ENCODE measurements at places on chromosomes 2 and 18.
A peak's percentile ranks its signal among the peaks of the same experiment; 100 is the strongest.

GRCh38 chr2:4914551-4914950 is 777.6 kb upstream of the SOX11 start:
- DNase-seq, result no peak

- peak; percentile 82 for DNase-seq
Observed at GRCh38 chr2:235286622-235287374, 207.0 kb upstream of the AGAP1 start.

GRCh38 chr2:217788669-217789002 is 214.2 kb downstream of the TNS1 start:
- DNase-seq, result no peak

DNA sequence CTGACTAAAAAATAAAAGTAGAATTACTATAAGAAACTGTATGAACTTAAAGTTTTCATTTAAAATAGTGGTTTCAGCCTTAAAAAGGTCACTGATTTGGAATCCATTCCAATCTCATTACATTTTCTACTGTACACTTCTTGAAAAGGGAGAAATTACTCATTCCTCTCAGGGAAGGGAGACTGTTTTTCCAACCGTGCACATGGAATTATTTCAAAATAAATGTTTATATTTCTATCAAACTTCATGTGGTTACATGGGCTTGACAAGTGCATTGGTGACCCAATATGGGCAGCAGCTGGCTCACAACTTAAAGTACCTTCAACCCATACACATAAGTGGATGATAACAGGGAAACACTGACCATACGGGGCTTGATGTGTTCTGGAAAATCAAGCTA is 324.5 kb upstream of the THUMPD2 start:
- DNase-seq, result no peak

DNA sequence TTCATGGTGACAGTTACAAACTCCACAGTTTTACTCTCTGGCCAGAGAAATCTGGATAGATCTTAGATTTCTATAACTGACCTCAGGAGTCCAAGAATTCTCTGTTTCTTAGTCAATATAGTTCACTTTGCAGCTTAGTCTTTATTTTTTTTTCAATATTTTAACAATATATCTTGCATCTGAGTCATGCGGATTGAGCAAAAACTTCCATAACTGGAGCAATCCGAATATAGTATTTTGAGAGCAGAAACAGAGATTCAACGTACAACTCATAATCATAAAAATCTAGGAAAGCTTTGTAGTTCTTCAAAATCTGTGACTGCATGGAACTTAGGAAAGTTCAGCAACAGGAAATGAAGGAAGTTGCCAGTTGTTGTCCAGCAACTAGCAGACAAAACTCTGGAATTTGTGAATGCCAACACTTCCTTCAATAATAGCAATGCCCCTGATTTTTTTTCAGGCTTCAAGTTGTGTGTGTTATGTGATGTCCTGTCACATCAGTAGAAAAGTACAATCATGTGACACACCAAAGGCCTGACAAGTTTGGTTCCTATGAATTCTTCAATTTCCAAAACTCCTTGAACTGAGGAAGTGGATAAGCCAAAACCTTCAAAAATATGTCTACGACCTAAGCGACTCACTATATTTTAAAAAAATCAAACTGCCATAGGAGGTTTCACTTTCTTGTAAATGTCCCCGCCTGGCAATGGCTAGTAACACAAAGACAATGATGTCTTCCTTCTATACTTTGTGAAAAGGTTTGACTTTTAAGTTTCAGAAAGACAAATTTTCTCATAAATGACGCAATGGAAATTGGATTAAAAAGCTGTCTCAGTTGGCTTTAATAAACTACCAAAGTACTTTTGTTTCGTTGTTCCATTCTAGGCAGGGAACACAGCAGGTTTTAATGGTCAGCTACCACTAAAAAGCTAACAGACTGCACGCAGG is 510.6 kb downstream of the ERBB4 start:
- no peak for DNase-seq
